ENCODE measurements at places on chromosomes 12 and 14.

GRCh38 chr14:71142375-71143038 is 235.2 kb downstream of the PCNX1 start:
- no peak for DNase-seq

DNA sequence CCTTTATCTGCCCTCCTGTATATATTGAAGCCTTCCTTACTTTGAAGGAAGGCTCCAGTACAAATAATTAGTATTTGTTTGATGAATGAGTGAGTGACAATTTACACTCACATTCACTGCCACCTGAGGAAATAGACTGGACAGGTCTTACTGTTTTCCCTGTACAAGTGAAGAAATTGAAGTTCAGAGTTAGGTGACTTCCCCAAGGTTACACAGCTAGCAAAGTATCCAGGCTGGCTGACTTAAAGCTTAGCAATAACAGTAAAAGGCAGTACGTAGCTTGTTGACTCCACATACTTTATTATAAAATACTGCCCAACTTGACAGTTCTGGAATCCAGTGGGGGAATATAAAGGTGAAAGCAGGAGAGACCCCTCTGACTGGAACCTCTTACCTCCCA is 2.6 kb upstream of the KRT18 start:
- DNase-seq = no peak

- no peak for DNase-seq
These were observed 23.0 kb upstream of the HECTD1 start for GRCh38 chr14:31230573-31230958.

DNA sequence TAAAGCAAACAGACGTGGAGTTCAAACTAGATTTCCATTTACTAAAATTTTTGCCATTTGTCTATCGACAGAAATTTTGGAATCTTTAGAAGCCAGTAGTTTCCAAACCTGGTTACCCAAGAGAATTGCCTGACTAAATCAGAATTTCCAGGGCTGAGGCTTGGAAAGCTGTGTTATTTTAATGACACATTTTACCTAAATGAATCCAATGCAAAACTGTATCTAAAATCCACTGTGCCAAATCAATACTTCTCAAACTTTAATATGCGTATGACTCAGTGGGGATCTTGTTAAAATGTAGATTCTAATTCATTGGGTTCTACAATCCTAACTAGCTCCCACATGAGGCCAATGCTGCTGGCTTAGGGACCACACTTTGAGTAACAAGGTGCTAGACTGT is 35.0 kb upstream of the TC2N start:
- no peak for DNase-seq

GRCh38 chr12:113889076-113889475 is 77.0 kb downstream of the RBM19 start:
- DNase-seq = no peak

- no peak for DNase-seq
These were observed 73.6 kb downstream of the RFLNA start for GRCh38 chr12:124368421-124369032.

DNA sequence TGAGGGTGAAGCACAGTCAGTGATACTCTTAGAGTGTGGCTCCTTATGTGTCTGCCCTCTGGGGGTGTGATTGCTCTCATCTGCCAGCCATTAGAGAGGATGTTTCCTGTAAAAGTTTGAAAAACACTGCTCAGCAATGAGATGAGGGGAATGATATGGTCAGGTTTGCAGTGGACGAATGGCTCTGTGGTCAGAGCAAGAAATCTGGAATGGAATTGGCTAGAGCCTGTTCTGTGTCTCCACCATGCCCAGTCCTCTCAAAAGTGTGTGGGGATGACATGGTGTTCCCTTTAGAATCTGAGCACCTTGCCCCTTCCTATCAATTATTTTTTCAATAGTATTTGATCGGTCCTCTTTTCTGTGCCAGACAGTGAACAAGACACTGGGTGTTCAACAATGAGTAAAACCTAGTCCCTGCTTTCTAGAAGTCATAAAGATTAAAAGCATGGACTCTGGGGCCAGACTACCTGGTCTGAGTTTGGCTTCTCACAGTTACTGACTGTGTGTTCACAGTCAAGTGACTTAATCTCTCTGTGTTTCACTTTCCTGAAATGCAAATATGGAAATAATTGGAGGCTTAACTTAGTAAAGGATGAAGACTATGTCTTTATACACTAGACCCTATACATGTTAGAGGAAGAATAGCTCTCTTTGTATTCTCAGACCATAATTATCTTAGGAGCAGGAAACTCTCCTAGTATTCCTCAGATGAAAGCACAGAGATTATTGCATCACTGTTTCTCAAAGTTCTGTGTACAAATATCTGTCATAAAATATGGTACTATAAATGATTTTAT is 1.6 kb downstream of the ACSS3 start:
- DNase-seq = no peak

GRCh38 chr14:68669603-68670358 is 123.1 kb downstream of the ZFP36L1 start:
- no peak for DNase-seq
